ENCODE measurements at places on chromosomes 16 and 17. TPM values are rescaled to one million over a fixed set of nuclear protein-coding genes. Genes with fewer than 3 reads are reported as not detected.
A peak's percentile ranks its signal among the peaks of the same experiment; 100 is the strongest.

- DNase-seq: no peak
These were observed 1.2 kb downstream of the ORMDL3 start for GRCh38 chr17:39926135-39926587.

GRCh38 chr16:23387666-23388065, 65.3 kb downstream of the COG7 start:
- no peak for DNase-seq

Gene ZG16
- not detected for total RNA-seq

Gene KRTAP16-1
- not detected for total RNA-seq

Gene ARHGAP44
- 0.64 TPM for total RNA-seq

Gene HES7
- total RNA-seq: not detected

DNA sequence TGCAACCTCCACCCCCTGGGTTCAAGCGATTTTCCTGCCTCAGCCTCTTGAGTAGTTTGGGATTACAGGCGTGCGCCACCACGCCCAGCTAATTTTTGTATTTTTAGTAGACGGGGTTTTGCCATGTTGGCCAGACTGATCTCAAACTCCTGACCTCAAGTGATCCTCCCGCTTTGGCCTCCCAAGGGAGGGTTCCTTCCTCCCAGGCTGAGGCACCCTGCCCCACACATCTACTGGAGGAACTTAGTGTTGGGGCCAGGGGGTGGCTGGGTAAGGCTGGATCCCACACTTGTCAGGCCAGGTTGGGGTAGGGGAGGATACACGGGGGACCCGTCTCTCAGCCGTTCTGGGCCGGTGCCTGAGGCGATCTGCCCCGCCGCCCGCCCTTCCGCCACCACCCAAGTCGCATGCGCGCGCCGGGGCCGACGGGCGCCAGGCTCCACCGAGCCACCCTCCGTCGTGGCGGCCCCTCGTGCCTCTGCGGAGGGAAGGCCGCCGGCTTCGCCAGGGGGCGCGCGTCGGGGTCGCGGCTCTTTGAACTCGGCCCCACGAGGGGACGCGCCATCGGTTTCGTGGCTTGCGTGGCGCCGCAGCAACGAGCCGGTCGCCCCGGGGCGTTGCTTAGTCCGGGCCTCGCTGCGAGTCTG, 15.9 kb downstream of the GRB7 start:
- peak; percentile 32 for DNase-seq

Gene KRTAP2-1
- total RNA-seq: not detected

GRCh38 chr17:72373910-72374741, 253.3 kb downstream of the SOX9 start:
- peak; percentile 63 for DNase-seq

DNA sequence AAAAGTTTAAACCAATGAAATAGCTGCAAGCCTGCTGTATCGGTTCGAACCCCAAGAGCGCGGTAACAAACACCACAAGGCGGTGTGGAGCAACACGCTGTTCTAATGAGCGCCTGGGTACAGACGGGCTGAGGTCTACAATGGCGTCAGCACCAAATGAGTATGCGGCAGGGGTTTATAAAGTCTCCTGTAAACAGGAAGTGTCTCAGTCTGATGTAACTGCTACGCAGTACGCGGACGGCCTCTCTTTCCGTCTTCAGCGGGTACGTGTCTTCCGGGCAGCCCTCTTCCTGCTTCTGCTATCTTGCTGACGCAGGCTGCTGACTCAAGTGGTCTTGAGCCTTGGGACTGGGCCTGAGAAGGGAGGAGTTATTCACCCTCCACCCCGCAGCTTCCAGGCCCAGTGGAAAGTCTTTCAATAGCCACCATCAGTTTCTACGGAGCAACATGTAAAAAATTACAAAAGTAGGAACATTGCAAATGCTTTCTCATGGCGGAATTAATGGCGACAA, 40.5 kb upstream of the KCNJ2 start:
- no peak for DNase-seq

DNA sequence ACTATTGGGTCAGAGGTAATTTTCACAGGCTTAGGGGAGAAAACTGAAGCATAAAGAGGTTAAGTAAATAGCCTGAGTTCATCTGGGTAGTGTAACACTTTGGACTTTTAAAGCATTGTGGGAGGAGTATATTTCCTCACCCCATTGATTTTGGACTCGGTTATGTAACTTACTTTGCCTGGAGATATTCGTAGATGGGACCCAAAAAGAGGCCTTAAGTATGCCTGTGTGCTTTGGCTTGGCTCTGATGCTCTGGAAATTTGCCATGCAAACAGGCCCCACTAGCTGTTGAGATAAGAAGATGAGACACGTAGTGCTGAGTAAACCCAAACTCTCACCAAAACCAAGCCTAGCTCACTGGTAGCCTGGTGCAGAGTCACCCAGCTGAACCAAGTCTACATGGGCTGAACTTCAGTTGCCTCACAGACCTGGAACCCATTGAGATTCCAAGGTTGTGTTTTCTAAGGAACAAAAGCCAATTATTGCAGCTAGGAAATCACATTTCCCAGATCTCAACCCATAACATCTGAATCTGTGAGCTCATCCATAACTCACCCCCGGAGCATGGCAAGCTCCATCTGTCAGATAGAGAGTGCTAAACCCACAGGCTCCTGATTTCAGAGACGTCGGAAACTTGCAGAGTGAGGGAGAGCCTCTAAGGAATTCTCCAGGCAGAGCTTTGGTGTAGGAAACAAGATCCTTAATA, 536.0 kb upstream of the C16orf82 start:
- no peak for DNase-seq

- no peak for DNase-seq
These were observed 68.2 kb upstream of the ZNF423 start for GRCh38 chr16:49924078-49924477.

GRCh38 chr16:10610499-10611184, 30.2 kb upstream of the EMP2 start:
- no peak for DNase-seq

Gene FAM234A
- total RNA-seq: 59.6 TPM

DNA sequence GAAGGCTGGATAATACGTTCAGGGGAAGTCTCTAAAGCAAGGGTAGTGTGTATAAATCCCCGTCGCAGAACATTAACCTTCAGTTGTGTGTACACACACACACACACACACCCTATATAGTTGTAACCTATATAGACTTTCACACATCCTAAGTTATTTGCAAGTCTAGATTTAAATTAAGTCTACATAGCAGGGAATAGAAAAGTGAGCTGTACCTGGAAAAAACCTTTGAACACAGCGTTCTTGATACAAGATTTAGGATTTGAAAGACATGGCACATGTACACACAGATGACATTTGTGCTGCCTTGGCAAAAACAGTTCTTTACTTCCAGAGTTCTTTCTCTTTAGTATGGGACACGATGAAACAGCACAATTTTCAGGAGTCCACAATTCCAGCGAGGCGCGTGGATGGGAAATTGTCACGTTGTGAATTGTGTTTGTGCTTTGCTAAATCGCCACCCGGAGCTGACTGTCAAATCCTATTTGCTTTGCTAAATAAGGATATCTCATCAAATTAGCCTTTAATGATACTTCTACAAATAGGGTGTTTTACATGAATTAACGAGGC, 233.9 kb downstream of the MRTFB start:
- no peak for DNase-seq

Gene OR2C1
- not detected for total RNA-seq

Gene PPP4C
- 209 TPM for total RNA-seq

Gene CDR2L
- 31.9 TPM for total RNA-seq

Gene PRSS33
- not detected for total RNA-seq

Gene DPEP1
- total RNA-seq: not detected

- DNase-seq: peak; percentile 15
These were observed 18.1 kb downstream of the TMC7 start for GRCh38 chr16:19001788-19002187.

GRCh38 chr17:70767102-70767701, 597.9 kb downstream of the KCNJ2 start:
- peak; percentile 51 for DNase-seq

GRCh38 chr17:290626-291025, 62.0 kb downstream of the RPH3AL start:
- DNase-seq: no peak

DNA sequence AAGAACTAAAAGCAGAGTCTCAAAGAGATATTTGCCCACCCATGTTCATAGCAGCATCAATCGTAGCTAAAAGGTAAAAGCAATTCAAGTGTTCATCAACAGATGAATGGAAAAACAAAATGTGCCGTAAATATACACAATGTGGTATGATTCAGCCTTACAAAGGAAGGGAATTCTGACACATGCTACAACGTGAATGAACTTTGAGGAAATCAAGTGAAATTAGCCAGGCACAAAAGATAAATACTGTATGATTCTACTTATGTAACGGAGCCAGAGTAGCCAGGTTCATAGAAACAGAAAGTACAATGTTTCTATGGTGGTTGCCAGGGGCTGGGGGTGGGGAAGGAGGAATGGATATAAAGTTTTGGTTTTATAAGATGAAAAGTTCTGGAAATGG, 57.8 kb upstream of the IL34 start:
- DNase-seq: peak; percentile 75

Gene HSD17B1
- 3.5 TPM for total RNA-seq

DNA sequence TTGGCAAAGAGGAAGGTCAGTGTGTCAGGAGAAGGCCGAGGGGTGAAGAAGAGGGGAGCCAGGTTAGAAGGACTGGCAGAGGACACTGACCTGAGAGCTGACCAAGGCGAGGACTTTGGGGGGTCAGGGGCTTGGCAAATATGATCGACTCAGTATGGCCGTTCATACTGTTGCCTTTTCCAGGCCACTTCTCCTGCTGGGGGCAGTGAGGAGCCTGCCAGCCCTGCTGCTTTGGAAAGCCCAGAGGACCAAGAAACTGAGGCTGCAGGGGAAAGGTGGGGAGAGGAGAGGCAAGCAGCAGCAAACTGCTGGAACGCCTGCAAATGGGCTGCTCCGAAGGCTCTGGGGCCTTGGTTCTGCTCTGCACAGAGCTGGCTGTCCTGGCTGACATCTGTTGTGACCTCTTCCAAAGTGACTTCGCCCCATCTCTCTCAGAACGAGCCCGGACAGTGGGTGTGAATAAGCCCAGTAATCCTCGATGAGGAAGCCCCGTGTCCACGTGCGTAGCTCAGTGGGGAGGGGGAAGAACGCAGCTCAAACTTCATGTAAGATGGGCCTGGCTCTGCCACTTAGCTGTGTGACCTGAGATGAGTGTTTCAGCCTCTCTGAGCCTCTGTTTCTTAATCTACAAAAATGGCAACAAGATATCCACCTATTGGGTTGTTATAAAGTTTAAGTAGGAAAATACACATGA, 111.3 kb downstream of the SALL1 start:
- DNase-seq: no peak

DNA sequence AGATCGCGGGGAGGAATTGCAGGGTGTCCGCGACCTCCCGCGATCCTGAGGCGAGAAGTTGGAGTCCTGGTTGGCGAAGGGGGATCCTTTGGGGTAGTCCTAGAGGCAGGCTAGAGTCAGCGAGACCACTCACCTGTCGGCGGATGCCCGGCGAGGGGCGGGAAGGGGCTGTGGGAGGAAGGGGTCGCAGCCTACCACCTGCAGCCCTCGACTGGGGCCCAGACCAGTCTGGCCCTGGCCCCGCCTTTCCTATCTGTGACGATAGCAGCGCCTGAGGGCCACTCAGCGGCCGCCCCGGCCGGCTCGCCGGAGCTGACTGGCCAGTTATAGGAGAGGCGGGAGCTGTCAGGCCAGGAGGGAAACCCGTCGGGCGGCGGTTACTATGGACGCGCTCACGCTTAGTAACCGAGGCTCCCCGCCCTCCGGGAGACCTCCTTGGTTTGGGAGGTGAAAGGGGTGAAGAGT, at the start of gene TEKT3:
TEKT3 (minus strand) TSS at position 213 of the 465 bp plus-strand sequence. CDS start 10,012 bp downstream, outside the sequence.
- DNase-seq: peak; percentile 64

GRCh38 chr17:53630115-53630514, 192.6 kb upstream of the KIF2B start:
- no peak for DNase-seq

Gene KRTAP1-1
- total RNA-seq: not detected

- DNase-seq: no peak
These were observed 33.3 kb upstream of the RGS9 start for GRCh38 chr17:65103896-65104295.

Gene SOST
- total RNA-seq: not detected

GRCh38 chr17:72191921-72192799, 71.3 kb downstream of the SOX9 start:
- DNase-seq: peak; percentile 84

GRCh38 chr17:14261406-14261805, 24.7 kb upstream of the CDRT15 start:
- no peak for DNase-seq

GRCh38 chr16:57994778-57995177, 5.7 kb downstream of the ZNF319 start:
- DNase-seq: peak; percentile 39

GRCh38 chr17:77923135-77923534, 35.4 kb upstream of the TNRC6C start:
- peak; percentile 58 for DNase-seq

Gene MLKL
- total RNA-seq: 8.7 TPM

- no peak for DNase-seq
These were observed 78.1 kb upstream of the DHX40 start for GRCh38 chr17:59487161-59487873.

Measured in fibroblast of villous mesenchyme (primary cell).